ENCODE measurements at places on chromosomes 16 and 17. TPM values are rescaled to one million over a fixed set of nuclear protein-coding genes. Genes with fewer than 3 reads are reported as not detected.

- no peak for DNase-seq
Measured at GRCh38 chr16:78289844-78290277, 190.4 kb downstream of the WWOX start.

DNA sequence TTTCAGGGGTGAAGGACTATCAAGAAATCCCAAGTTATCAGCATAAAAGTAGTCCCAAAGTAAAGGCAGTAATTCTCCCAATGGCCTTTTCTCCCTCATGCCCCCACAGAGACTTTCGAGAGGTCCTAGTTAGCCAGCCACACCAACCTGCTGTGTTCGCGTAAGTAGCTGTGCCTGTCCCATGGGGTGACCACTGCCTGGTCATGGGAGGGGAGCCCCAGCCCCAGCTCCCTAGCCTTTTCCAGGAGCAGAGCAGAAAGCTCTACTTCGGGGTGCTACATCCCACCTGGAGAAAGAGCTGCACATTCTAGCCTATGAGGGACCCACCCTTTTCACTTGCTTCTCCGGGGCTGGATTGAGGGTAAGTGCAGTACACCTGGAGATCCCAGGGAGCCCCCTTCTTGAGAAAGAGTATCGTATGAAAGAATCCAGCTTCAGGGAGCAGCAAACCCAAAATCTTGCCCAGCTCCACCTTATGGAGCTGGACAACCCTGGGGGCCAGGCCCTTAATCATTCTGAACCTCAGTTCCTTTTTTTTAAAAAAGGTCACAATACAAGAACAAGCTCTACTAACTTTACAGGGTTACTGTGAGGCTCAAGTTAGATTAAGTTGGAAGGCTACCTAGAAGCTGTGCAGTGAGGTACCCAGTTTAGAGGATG lies 8.6 kb upstream of the SOST start:
- DNase-seq = no peak

DNA sequence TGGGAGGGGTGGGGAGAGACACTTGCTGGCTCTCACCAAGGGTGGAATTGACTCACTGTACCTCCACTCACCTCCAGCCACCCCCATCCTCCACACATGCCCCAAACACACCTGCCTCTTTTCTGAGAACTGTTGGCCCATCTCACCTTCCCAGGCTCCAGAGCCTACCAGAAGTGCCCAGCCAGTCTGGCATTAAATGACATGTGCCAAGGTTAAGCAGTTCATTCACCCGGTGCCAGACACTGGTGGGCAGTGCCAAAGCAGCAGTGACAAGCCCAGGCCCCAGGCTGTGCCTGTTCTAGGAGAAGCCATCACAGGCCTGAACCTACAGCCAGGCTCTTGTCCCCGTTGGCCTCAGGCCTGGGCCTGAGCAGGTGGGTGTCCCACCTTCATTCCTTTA lies 11.2 kb downstream of the MVP start:
- DNase-seq = no peak

The ANTKMT gene
- total RNA-seq = 47.2 TPM

- no peak for DNase-seq
Measured at GRCh38 chr16:8370374-8371270, 219.7 kb downstream of the TMEM114 start.

DNA sequence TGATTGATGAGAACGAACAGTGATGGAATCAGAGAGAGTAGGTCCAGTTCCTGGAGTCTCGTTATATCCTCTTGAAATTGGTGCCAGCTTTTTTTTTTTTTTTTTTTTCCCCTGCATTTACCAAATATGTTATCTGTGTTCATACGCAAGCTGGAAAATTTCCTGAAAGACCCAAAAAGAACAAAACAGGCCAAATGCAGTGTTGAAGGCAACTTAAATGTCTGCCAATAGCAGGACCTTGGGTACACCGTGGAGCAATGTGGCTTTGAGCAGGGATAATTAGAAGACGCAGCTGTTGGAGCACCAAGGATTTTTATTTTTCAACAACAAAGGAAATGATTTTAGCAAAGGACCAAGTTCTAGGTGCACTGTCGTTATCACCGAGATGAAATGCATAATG lies 105.0 kb downstream of the ABCC6 start:
- no peak for DNase-seq

The SPNS2 gene
- 13.5 TPM for total RNA-seq

The FN3K gene
- total RNA-seq = 48.3 TPM

- DNase-seq = no peak
Measured at GRCh38 chr16:87832137-87832527, 37.2 kb downstream of the SLC7A5 start.

DNA sequence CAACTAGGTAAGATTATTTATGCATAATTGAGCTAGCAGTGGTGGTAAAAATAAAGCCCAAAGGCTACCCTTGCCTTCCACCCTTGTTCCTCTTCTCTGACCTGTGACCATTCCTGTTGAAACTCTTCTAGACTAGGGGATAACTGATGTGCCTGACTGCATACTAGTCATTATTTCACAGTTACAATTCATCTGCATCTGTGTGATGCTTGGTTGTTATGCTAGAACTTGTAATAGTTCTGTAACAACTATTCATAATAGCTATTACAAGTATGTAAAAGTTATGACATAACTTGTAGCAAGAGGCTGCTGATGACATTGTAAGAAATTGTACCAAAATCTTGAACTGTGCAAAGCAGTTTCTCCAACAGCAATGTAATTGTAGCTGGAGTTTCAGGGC lies 2.4 kb upstream of the VAC14 start:
- no peak for DNase-seq

DNA sequence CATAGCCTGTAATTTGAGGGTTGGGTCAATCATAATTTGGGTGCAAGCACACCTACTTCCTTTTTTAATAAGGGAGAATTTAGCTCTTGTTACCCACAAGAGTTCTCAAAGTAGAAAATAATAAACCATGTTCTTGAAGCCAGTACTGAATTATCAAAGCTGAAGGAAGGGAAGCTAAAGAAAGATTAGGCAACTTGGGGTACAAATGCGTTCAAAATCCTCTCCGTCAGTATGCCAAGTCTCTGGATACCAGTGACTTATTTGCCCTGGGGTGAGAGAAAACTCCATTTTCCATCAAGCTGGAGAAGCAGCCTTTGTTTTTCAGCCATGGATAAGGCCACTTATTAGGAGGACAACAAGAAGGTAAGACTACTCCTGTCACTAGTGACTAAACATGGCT lies 23.5 kb upstream of the DHRS13 start:
- no peak for DNase-seq

DNA sequence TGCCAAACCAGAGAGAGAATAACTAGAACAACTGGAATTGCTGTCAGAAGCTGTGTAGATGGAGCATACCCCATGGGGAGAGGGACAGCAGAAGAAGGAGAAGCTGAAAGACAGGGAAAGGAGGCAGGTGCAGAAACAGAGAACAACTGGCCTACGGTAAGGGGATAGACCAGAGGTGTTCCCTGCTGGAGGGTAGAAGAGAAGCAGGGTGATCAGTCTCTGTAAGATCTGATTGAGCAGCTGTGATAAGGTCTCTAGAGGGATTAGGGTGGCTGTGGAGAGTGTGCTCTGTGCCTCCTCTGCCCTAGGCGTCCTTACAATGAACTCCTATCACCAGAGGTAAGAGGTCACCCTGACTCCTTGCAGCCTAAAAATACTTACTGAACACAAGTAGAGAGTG lies 30.4 kb upstream of the HS3ST3B1 start:
- DNase-seq = no peak
